Cortex of kidney (tissue), 1 donor: ENCODE measurements at places on chromosomes 11 and 22.

DNA sequence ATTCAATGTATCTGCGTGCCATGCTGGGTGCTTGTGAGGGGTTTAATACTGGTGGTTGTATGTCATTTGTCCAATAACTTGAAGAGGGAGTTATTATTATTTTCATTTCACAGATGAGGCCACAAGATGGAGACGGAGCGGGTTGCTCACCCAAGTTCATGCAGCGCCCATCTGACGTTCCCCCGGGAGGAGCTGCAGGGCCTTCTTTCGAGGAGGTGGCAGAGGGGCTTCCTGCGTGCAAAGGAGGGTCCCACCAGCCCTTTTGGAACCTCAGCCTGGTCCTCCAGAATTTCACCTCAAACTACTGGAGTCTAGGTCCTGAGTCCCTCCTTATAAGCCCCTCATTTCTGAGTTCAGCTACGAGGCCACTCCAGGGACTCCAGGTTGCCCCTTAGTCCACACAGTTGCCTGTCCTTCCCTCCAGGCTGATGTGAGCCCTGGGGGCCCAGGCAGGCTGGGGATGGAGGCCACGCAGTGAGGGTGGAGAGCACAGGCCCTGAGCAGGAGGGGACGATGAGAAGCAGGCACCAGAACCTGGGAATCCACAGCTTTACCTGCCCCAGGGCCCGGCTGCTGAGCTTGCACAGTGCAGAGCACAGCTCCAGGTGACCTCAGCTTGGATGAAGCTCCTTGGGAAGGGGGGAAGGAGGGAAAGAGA is 2.9 kb upstream of the VSIG10L2 start:
- no peak for DNase-seq

DNA sequence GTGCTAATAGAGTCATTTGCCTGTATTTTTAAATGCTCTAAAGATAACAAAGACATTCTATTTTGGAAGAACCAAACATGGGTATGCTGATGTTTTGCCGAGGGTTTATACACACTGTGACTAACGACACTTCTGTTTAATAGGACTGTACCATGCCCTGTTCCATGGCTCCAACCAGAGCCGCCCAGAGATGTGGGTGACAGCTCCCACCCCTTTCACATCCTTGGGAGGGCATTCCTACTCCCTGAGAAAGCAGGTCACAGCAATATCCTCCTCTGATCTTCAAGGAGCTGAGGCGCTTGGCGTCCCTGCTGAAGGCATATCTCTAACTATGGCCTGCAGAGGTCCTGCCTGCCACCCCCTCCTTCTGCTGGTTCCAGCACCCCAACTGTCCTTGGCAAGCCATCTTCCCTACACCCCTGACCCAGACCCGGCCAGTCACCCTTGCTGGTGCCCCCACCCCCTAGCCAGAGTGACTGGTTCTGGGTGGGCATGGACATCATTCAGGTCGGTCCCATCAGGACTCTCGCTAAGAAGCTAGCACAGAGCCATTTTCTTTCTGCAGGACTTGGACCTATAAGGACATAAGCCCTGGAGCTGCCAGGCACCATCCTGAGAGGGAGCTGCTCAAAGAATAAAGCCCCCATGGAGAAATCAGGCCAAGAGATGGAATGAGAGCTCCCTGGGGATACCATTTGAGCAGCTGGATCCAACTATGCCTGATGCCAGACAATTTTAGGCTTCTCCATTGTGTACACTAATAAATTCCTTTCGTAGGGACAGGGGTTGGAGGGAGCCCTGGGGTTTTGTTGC is 381.3 kb downstream of the CTTN start:
- DNase-seq = no peak

DNA sequence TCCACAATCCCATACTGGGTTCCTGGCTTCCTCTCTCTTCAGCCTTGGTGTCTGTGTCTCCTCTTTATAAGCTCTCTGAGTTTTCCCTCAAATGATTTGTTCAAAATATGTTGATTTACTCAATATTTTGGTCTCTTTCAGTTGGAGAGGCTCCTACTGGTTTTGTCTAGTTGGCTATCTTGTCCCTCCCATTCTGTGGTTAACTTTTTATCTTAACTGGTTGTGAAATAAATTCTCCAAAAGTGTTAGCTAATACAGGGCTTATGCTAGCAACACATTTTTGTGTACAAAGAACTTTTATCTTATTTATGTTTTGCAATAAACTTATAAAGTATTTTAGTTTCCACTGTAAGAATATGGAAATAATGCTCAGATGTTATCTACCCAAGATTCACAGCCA is 200.9 kb downstream of the AASDHPPT start:
- no peak for DNase-seq

DNA sequence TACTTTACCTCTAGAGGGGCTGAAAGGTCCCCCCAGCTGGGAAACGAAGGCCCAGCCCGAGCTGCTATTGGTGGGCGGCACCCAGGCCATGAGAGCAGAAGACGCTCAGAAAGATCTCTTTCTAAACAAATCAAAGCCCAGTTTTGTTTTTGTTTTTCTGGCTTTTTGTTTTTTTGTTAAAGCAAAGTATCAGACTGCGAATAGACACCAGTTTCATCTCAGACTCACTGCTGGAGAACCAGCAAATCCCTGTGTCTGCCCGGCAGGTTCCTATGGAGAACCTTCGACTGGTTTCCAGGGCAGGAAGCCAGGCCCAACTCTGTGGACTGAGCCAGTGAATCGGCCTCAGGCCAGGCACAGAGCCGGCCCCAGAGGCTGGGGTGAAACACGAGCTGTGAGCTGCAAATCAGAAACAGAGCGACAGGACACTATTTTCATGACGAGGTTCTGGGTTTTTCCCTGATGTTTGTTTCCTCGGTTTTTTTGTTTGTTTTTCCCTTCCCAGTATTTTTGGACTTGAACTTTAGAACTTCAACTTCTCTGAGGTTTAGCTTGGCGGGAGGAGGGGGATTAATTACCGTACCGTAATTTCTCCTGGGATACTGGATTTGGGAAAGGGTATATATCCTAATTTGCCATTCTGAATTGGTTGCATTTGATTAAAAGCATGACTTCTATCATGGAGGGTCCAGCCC is 16.0 kb upstream of the B4GALNT4 start:
- DNase-seq = no peak

DNA sequence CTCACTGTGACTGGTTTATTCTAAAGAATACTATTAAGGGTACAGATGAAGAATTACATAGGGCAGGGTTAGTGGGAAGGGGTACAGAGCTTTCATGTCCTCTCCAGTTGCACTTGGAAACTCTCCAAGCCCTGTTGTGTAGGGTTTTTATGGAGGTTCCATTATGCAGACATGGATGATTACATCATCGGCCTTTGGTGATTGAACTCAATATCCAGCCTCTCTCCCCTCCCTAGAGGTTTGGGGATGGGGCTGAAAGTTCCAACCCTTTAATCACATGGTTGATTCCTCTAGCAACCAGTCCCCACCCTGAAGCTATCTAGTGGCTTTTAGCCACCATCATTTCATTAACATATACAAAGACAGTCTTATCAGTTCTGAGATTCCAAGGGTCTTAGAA is 472.6 kb downstream of the BUD13 start:
- DNase-seq = no peak
